Esophagus squamous epithelium (tissue), 5 donors: ENCODE measurements at places on chromosomes 4 and X. TPM values are rescaled to one million over a fixed set of nuclear protein-coding genes. Genes with fewer than 3 reads are reported as not detected.

Gene FHIP1A
- 23.4 TPM for total RNA-seq

Gene DRP2
- total RNA-seq, result 0.09 TPM

Gene NWD2
- 0.22 TPM for total RNA-seq

Gene OCIAD2
- total RNA-seq, result 17.0 TPM

Gene SERPINA7
- not detected for total RNA-seq

Gene MAOB
- total RNA-seq, result 2.3 TPM

Gene PFKFB1
- total RNA-seq, result not detected

Gene ITM2A
- total RNA-seq, result 8.5 TPM

Gene CTAG1B
- not detected for total RNA-seq

Gene ADGRL3
- total RNA-seq, result 0.19 TPM

Gene FAT4
- 0.61 TPM for total RNA-seq

Gene SNCA
- total RNA-seq, result 9.0 TPM
